Fibroblast of skin of scalp (primary cell): ENCODE measurements at places on chromosomes 7 and 10.

DNA sequence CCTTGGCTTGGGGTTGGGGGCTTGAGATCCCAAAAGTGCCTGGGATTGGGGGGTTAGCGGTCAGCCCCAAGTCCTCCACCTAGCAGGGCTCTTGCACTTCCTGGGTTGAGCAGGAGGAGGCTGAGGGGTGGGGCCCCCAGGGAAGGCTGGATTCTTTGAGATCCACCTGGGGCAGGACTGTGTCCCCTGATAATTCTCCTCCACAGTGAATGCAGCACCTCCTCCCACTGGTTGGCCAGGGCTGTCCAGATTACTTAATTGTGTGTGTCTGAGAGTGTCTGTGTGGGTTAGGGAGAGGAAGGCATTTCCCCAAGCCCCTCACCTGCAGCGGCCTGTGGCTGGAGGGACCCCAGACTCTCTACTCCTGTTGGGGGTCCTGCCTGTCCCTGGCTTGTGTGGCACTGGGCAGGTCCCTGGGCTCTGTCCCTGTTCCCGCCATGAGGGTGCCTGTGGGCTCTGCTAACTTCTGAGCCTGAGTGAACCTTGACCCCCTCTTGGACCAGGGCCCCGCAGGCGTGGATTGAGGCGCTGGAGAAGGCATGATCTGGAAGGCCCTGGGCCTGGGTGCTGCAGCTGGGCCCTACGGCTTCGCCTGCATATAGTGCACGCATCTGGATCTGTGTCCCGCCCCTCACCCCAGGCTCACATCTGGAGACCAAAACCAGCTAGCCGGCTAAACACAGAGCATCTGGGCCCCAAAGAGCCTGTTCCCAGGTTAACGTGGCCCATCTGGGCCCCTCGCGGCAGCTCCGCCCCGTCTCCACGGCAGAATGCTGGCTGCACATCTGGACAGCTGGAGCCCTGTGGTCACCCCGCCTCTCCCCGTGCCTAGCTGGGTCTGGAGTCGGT is 10.4 kb downstream of the TMEM270 start:
- no peak for DNase-seq

DNA sequence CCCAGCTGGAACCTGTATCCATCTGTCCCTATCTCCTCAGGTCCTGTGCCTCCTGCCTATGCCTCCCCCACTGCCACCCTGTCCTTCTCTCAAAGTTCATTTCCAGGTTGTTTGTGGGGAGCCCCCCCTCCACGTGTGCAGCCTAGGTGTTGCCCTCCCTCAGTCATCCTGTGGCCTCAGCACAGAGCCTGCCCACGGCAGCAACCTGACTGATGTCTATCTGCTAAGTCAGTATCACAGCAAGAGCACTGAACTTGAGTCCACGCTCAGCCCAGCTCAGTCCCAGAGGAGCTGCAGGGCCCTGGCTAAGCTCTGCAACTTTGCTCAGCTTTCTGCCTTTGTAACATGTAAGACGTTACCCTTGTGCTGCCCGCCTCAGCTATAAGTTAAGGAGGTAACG is 28.7 kb downstream of the FAM53B start:
- no peak for DNase-seq

DNA sequence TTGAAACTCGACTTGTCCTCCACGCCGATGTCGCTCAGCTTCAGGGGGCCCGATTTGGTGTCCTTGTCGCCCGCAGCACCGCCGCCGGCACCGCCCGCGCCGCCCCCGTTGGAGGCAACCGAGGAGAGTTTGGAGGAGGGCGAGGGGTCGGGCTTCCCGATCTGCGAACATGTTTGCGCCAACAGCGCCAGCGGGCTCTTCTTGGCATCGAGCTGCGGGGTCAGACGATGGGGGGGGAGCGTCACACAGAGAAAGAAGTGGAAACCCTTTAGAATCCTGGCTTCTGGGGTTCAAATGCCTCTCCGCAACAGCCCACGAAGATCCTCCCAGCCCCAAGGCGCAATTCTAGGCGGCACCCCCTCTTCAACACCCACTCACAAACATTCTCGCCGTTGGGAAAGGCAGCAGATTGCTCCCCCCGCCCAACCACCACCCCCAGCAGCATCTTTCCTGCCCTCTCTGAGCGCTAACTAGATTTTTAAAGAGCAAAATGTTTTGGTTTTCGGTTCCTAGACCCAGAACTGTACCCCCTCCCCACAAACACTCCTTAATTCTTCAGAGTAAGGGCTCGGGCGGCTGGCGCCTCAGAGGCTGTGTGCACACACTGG is 1.3 kb downstream of the ZNF503 start:
- no peak for DNase-seq

DNA sequence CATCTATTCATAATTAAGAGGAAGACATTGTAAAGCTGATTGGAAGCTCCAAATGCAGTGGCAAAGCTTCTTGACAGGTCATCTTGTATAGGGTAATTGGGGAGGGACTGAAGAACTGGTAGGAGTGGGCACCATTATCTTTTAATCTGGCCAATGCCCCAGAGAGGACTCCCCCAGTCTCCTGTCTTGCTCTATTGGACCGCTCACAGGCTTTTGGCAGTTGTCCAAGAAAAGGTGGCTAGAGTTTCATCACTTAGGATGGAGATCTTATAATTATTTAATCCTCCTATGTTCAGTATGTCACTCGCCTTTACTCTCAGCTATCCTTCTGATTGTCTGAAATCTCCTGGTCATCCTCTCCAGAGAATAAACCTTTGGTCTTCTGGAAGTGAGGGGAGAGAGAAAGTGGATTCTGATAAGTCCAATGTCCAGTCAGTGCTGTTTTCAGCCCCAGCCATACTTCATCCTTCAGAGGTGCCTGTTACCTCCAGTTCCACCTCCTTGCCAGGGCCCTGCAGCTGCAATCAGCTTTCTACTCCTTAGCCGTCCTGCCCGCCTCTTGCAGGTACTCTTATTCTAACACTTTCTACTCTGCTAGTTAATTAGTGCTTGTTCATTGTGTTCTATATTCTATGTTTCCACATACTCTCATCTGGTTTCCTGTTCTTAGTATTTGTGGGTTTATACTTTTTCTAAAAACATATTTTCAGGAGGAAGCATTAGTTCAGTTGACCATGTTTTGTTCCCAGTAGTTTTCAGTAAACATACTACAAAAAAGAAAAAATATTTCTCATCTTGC is 241.6 kb downstream of the NSUN6 start:
- DNase-seq: no peak

GRCh38 chr10:106815427-106816043 is 349.0 kb downstream of the SORCS1 start:
- no peak for DNase-seq

GRCh38 chr10:3337741-3338140 is 165.2 kb upstream of the PITRM1 start:
- DNase-seq: no peak

GRCh38 chr7:44477063-44477830 is 13.2 kb downstream of the NUDCD3 start:
- peak; percentile 79 for DNase-seq

- peak; percentile 32 for DNase-seq
Observed at GRCh38 chr10:16545116-16545736, 23.5 kb upstream of the C1QL3 start.

- DNase-seq: no peak
Observed at GRCh38 chr7:25384788-25385505, 156.7 kb upstream of the NPVF start.

- no peak for DNase-seq
Observed at GRCh38 chr7:88072715-88073055, 138.6 kb downstream of the ADAM22 start.

- DNase-seq: peak; percentile 1
Observed at GRCh38 chr7:133253519-133253875, 619 bp downstream of the EXOC4 start.
